Effector memory CD8-positive, alpha-beta T cell (primary cell): ENCODE measurements at places on chromosomes 4 and X.

DNA sequence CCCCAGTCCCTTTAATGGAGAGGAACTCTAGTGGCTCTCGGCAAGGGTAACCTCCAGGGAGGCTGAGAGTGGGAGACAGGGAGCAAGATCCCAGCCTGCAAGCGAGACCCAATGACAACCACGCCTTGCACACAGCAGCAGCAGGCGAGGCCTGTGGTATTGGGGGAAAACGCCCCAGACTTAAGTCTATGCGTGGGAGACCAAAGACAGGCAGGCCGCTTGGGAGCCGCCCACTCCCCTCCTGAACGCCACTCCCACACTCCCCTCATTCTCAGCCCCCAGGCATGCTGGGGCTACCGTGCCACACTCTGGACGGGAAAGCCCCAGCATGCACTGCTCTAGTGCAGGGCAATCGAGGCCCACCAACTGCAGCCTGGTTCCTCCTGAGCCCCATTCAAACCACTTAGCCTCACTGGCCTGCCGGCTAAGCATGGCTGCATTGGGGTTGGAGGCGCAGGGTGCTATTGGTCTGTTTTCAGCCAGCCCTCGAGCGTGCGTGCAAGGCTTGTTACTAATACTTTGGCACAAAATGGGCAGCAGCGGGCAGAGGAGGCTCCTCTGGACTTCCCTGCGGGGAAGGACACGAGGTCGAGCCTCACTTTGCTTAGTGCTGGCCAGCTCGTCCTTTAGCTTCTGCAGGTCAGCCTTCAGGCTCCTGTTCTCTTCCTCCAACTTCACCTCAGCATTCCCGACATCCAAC, 14.8 kb downstream of the SLC6A8 start:
- no peak for DNase-seq

GRCh38 chr4:83237591-83237990, 47.0 kb downstream of the COQ2 start:
- no peak for DNase-seq

- no peak for DNase-seq
Observed at GRCh38 chr4:25486171-25486570, 109.1 kb downstream of the ANAPC4 start.

GRCh38 chr4:114137984-114138383, 158.5 kb upstream of the ARSJ start:
- DNase-seq: no peak

GRCh38 chrX:65772842-65773241, 105.4 kb downstream of the MSN start:
- DNase-seq: no peak

GRCh38 chr4:77123411-77123810, 33.6 kb upstream of the CCNG2 start:
- DNase-seq: no peak

- DNase-seq: no peak
Observed at GRCh38 chrX:49082271-49082871, 2.7 kb upstream of the WDR45 start.

DNA sequence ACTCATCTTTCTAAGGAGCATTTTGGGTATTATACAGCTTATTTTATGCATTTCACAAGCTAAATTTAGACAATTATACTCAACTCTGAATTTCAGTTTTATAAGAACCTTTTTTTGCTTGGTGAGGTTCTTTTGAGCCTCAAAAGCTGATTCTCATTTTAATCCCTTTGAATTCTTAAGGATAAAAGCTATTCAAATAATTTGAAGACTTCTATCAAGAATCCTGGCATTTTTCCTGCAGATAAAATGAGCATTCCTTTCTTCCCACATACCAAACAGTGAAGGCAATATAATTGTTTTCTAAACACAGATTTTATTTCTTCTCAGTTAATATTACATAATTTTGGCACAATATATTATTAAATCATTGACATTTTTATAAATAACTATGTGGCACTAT, 118.4 kb upstream of the GPM6A start:
- no peak for DNase-seq

DNA sequence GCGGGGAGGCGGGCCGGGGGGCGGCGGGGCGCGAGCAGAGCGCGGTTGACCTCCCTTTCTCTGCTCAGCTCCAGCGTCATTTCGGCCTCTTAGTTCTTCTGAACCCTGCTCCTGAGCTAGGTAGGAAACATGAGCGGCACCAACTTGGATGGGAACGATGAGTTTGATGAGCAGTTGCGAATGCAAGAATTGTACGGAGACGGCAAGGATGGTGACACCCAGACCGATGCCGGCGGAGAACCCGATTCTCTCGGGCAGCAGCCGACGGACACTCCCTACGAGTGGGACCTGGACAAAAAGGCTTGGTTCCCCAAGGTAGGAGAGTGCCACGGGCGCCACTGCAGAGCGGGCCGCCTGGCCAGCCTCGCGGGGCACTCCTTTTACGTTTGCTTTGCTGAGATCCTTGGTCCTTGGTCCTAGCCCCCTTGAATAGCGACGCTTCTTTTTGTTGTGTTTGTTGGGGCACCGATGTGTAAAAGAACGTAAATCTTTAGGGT, at the start of gene HTATSF1:
Gene HTATSF1, plus strand, starts transcription at position 37 of the 497 bp plus-strand sequence. Its CDS starts 93 bp downstream, at position 130.
- DNase-seq: no peak

DNA sequence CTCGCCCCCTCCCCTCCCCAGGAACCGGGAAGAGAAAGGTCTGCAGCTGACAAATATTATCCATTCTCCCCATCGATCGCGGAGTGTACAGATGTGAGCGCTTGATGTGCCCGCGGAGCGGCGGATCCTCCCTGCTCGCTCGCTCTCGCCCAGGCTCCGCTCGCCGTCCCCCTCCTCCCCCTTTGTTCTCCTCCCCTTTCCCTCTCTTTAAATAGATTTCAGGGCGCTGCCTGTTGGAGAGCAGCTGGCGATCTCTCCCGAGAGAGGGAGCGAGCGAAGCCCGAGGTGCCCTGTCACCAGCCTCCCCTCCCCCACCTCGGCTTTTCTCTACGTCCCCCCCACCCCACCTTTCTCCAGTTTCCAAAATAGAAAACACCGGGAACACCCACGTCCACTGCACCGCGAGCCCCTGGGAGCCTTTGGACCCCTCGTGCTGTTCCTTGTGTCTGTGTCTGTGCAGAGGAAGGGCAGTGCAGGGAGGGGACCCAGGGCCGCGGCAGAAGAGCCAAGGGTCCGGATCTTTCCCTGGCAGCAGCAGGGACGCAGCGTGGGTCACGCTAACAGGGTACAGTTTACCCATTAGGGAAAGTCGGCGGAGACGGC, 56.6 kb upstream of the BCOR start:
- DNase-seq: no peak

GRCh38 chrX:132023896-132024386, 839 bp downstream of the STK26 start:
- DNase-seq: peak; percentile 36

GRCh38 chr4:138967313-138967712, 48.3 kb upstream of the NOCT start:
- no peak for DNase-seq

- DNase-seq: no peak
Observed at GRCh38 chr4:95980877-95981360, 141.0 kb downstream of the PDHA2 start.

- DNase-seq: no peak
Observed at GRCh38 chr4:70874268-70875156, 27.7 kb upstream of the MOB1B start.

- DNase-seq: peak; percentile 40
Observed at GRCh38 chrX:119887721-119888425, 7.8 kb upstream of the AKAP14 start.

GRCh38 chr4:186545436-186545835, 9.9 kb downstream of the MTNR1A start:
- DNase-seq: no peak
